ENCODE measurements at places on chromosomes 6 and 20.

- DNase-seq: no peak
Measured at GRCh38 chr20:31604567-31605030, 490 bp upstream of the ID1 start.

- no peak for DNase-seq
Measured at GRCh38 chr20:3116341-3116740, 31.8 kb upstream of the AVP start.

DNA sequence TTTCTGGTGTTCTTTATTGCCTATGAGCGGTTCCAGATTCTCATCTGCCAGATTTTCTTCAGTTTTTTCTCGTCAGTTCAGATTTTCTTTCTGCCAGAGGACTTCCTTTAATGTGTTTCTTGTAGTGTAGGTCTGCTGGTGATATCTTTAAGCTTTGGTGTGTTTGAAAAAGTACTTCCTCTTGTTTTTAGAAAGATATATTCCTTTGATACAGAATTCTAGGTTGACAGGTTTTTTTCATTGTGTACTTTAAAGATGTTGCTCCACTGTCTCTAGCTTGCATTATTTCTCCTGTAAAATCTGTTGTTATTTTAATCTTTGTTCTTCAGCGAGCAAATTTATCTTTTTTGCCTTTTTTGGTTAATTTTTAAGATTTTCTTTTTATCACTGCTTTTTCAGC is 36.9 kb downstream of the ASXL1 start:
- no peak for DNase-seq

- no peak for DNase-seq
Measured at GRCh38 chr6:39137245-39137644, 22.3 kb upstream of the SAYSD1 start.

Measured in T-helper 22 cell (primary cell).